ENCODE measurements at places on chromosomes 13 and 19.

GRCh38 chr19:12965017-12965811, 4.2 kb upstream of the DAND5 start:
- H3K4me3 ChIP-seq, result peak overlapping the region; percentile 81
- H3K27me3 ChIP-seq, result peaks cover 28% of the 10 kb centered on the region
- H3K4me1 ChIP-seq, result peaks cover 5% of the 10 kb centered on the region
- DNase-seq, result peak; percentile 81
- H3K27ac ChIP-seq, result peak overlapping the region; percentile 94

- no peak for DNase-seq
- H3K36me3 ChIP-seq, result no peaks in the 10 kb centered on the region
- no peaks in the 10 kb centered on the region for H3K27me3 ChIP-seq
- no peak overlapping the region for H3K4me3 ChIP-seq
- H3K27ac ChIP-seq, result no peak overlapping the region
Measured at GRCh38 chr13:98955336-98955735, 22.5 kb downstream of the DOCK9 start.

DNA sequence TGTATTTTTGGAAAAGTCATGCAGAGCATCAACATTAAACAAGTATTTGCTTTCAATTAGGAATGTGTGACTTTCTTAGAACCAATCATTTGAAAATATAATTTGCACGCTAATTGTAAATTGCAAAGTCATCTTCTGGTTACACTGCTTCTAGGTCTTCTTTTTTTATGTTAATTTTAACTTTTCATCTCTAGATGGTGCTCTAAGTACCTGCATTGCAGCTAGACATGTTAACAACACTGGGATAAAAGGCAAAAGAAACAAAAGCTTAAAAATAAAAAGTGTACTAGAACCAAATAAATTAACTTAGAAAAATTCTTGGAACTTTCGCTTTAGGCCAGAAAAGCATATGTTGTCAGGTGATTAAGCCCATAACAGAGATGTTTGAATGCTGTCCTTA, 2758.2 kb downstream of the PCDH9 start:
- no peak overlapping the region for H3K27ac ChIP-seq
- DNase-seq, result no peak
- H3K4me3 ChIP-seq, result no peak overlapping the region
- H3K4me1 ChIP-seq, result no peaks in the 10 kb centered on the region
- H3K27me3 ChIP-seq, result no peaks in the 10 kb centered on the region
- H3K36me3 ChIP-seq, result peaks cover 3% of the 10 kb centered on the region

DNA sequence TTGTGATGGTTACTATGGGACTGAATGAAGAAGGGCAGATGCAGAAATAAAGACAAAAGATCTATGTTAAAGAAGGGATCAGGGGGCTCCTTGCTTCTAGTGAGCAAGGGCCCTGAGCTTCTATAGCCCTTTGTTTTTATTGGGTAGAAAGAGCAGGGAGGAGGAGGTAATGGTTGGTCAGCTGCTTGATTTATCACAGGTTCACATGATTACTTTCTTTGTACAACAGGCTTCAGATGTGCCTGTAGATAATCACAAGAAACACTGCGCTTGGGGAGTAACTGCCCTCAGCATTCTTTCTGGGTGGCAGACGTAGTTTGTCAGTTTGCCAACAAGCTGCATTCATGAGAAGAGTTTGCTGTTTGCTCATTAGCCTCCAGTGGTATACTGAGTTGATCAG, 4.8 kb upstream of the ZNF439 start:
- no peak for DNase-seq
- no peaks in the 10 kb centered on the region for H3K27me3 ChIP-seq
- no peak overlapping the region for H3K27ac ChIP-seq
- H3K4me1 ChIP-seq, result peaks cover 13% of the 10 kb centered on the region
- H3K36me3 ChIP-seq, result peaks cover under 1% of the 10 kb centered on the region

DNA sequence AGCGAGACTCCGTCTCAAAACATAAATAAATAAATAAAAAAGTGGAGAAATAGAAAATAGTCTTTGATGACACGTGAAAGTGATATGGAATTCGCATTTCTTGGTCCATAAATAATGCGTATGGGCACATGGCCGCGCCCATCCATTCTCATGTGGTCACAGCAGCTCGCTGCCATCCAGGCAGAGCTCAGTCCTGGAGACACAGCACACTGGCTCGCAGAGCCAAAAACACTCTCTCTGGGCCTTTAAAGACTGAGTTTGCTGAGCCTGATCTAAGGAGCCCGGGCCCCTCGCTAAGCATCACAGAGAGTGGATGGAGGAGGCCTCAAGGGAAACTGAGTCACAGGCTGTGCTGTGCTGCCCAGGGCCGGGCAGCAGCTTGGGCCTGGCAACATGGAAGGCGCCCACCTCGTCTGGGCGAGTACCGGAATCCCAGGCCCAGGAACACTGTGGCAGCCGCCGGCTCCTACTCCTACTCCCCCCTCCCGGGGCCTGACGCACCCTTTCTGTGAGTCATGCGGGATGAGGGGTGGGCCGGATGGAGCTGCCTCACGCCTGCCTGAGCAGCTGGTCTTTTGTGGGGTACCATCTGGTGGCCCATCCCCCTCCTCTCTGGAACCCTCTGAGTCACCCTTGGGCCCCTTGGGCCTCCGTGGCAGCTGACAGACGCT, 28.9 kb upstream of the CACTIN start:
- DNase-seq, result no peak
- no peak overlapping the region for H3K4me3 ChIP-seq
- H3K4me1 ChIP-seq, result no peaks in the 10 kb centered on the region
- H3K27ac ChIP-seq, result no peak overlapping the region
- no peaks in the 10 kb centered on the region for H3K27me3 ChIP-seq
- H3K36me3 ChIP-seq, result no peaks in the 10 kb centered on the region

DNA sequence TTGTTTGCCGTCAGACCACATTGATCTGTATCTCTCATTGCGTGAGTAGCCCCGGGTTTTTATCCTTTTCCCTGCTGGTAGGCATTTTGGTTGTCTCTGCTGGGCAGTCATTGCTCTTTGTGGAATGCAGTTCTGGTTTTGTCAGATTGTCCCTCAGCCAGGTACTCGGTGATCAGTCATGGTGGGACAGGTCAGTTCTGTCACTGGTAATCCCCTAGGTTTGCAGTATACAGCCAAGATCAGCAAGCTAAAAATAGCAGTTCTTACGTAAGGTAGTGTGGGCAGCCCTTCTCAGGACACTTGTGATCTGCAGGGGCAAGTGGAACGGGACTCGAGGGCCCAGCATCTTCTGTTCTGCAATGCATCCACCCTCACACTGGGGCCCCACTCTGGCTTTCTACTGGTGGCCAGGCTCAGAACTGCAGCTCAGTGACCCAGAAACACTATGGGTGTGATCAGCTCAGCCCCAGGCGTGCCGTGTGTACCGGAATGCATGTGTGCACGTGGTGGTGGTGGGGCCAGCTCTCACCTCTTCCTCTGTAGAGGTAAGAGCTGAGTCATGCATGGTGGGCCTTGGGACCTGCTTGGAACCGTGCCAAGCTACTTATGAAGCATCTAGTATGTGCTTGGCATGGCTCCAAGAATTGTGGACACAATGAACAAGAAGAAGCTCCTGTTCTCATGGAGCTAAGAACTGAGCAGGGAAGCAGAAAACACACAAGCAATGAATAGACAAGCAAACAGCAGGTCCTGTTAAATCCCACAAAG, 6.3 kb downstream of the PLEKHF1 start:
- no peak for DNase-seq
- peaks cover 13% of the 10 kb centered on the region for H3K27me3 ChIP-seq
- H3K36me3 ChIP-seq, result no peaks in the 10 kb centered on the region
- H3K4me3 ChIP-seq, result no peak overlapping the region

DNA sequence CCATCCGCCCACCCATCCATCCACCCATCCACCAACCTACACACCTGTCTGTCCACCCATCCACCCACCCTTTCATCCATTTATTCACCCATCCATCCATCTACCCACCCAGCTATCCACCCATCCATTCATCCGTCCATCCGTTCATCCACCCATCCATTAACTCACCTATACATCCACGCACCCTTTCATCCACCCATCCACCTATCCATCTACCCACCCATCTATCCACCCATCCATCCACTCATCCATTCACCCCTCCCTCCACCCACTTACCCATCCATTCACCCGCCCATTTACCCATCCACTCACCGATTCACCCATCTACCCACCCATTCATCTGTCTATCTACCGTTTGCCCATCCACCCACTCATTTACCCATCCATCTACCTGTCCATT, 17.6 kb downstream of the KLHL26 start:
- H3K4me3 ChIP-seq, result no peak overlapping the region
- H3K4me1 ChIP-seq, result peaks cover 55% of the 10 kb centered on the region
- H3K36me3 ChIP-seq, result no peaks in the 10 kb centered on the region
- no peak overlapping the region for H3K27ac ChIP-seq
- no peak for DNase-seq

DNA sequence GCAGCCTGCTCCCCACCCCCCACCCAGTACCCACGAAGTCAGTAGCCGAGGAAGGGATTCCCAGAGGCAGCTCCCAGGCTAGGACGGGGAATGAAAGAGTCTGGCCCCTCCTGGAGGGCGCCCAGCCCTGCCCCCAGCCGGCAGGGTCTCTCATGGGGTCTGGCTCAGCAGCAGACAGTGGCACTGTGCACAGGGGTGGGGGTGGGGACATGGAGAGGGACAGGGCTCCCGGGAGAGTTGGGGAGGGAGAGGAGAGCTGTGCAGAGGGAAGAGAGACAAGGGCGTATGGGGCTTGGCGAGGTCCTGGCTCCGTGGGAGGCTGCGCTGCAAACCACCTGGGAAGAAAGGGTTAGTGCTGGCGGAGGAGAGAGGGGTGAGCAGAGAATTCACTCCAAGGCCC, 27.7 kb upstream of the ASF1B start:
- H3K4me1 ChIP-seq, result peaks cover 12% of the 10 kb centered on the region
- no peaks in the 10 kb centered on the region for H3K36me3 ChIP-seq
- no peaks in the 10 kb centered on the region for H3K27me3 ChIP-seq
- H3K27ac ChIP-seq, result peak overlapping the region; percentile 19
- DNase-seq, result no peak

GRCh38 chr13:93098972-93099371, 127.6 kb upstream of the GPC6 start:
- H3K4me1 ChIP-seq, result no peaks in the 10 kb centered on the region
- no peaks in the 10 kb centered on the region for H3K36me3 ChIP-seq
- no peak overlapping the region for H3K27ac ChIP-seq

DNA sequence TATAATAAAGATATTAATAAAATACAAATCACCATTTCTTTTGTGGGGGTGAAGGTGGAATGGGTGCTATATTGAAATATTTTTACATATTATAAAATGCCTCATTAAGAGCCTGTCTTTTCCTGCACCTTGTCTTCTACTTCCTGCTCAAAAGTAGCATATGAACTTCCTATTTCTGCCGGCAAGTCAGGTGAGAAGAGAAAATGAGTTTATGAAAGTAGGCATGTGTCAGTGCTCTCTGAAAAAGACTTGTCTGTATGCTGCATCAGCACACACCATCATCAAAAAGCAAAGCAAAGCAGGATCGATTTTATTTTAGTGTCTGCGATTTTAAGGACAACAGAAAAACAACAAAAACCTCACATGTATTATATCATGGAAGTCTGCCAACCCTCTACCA, 114.2 kb downstream of the RAP2A start:
- DNase-seq, result no peak
- H3K27ac ChIP-seq, result no peak overlapping the region
- no peak overlapping the region for H3K4me3 ChIP-seq
- H3K4me1 ChIP-seq, result peaks cover 14% of the 10 kb centered on the region

DNA sequence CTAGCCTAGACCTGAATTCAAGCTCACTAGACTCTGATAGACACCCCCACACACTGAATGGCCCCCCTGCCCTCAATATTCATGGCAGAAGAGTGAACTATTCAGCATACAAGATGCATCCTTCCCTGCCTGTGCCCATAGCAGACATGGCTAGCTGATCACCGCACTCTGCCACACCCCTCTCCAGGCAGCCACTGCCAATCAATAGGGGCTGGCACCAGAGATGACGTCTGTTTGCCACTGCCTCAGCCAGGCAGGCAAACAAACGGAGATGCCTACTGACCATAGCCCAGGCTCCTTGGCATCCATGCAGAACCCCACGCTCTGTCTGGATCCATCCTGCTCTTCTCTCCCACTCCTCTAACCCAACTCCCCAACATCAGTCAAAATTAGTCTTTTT, 13.8 kb upstream of the NPAS1 start:
- H3K4me3 ChIP-seq, result peak overlapping the region; percentile 18
- no peak overlapping the region for H3K27ac ChIP-seq
- peaks cover 8% of the 10 kb centered on the region for H3K27me3 ChIP-seq
- H3K36me3 ChIP-seq, result peaks cover 13% of the 10 kb centered on the region
- DNase-seq, result no peak
- peaks cover 23% of the 10 kb centered on the region for H3K4me1 ChIP-seq

DNA sequence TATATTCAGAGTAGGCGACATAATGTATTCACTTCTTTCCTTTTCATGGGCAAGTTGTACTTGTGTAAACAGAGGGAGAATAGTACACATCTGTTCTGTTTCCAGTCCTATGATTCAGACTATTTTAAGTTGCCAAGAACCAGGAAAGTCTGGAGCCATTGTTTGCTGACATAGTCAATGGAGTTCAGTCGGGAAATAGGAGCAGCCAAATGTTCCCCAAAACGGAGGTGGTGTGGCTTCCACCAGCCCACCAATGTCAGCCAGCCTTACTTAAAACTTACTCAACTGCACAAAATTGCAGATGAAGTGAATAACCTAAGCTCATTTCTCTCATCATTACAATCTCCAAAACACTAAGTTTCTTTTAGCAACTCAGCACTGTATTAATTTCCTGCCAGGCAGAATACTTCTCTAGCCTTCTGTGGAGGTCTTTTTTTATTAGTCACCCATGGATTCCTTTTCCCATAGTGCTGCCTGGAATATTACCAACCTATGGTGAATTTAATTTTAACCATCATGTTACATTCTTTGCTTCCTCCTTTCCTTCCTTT, 22.3 kb upstream of the CSNK1A1L start:
- H3K27ac ChIP-seq, result no peak overlapping the region
- H3K27me3 ChIP-seq, result no peaks in the 10 kb centered on the region
- H3K4me1 ChIP-seq, result peaks cover 19% of the 10 kb centered on the region
- no peaks in the 10 kb centered on the region for H3K36me3 ChIP-seq

Measured in neural crest cell (in vitro differentiated cells).